ENCODE measurements at places on chromosomes 1 and 21.

- DNase-seq: no peak
Measured at GRCh38 chr1:36387141-36387949, 1.6 kb upstream of the STK40 start.

DNA sequence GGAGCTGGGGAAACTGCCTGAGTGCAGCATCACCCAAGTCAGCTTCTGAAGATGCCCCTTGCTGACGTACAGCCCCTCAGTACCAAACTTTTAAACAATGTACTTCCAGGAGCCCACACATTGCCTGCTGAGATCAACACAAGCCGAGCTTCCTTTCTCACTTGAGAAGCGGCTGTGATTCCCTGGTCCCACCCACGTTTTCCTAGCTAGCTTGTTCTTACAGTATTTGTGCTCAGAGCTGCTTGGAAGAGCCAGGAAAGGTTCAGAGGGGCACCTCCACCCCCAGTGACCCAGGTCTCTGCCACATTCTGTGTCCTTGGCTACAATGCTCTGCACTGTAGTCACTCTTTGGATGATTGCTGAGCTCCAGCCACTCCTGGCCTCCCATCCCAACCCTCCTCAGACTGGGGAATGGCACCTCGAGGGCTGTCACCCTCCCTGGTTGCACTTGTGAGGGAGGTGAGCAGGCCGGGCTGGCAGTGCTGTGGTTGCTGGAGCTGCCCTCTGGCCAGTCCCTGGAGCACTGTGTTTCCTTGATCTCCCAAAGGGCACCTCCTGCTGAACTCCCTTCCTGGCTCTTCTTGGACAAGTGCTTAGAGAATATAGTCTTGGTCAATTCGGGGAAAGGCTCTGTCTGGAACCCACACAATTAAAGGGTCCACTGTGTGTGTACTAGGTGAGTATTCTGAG is 355.1 kb downstream of the AJAP1 start:
- DNase-seq: no peak

DNA sequence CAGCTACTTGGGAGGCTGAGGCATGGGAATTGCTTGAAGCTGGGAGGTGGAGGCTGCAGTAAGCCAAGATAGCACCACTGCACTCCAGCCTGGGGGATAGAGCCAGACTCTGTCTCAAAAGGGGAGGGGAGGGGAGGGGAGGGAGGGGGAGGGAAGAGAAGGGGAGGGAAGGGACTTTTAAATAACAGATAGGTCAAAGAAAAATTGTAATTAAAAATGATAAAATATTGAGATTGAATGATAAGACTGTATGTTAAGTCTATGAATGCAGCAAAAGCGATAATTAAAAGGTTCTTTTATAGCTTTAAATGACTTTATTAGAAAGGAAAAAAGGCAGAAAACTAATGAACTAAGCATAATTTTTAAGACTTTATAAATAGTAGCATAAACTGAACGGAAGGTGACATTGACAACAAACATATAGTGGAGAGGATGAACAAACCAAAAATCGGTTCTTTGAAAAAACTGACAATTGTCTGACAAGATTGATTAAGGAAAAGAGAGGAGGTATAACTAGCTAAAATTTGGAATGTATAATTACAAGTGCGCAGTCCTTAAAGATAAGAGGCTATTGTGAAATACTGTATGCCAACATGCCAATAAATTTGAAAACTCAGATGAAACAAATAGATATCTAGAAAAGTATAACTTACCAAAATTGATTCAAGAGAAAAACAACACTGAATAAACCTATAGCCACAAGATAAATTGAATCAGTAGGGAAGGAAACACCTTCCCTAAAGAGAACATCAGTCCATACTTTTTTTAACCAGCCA is 8.4 kb downstream of the SPOCD1 start:
- no peak for DNase-seq

GRCh38 chr1:40690771-40691537 is 550 bp upstream of the NFYC start:
- DNase-seq: no peak

GRCh38 chr1:217660353-217661062 is 29.4 kb downstream of the SPATA17 start:
- no peak for DNase-seq

DNA sequence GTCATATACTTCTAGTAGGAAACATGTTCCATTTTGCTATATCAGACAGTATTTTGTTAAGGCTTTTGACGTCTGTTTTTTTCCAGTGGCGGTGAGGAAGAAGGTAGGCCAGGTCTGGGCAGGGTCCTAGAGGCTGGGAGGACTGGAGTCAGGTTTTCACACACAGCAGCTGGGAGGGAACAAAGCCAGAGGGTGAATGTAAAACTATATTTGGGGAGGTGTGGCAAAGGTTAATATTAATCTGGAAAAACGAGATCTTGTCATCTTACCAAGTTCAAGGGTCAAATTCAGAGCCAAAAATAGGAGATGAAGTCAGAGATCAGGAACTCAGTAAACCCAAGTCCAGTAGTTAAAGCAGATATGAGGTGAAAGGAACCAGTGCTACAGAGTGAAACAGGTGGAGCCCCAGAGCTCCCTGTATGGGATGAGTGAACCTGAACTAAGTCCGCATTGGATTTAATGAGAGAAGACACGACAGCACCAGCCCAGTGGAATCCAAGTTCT is 10.7 kb upstream of the OTUD7B start:
- DNase-seq: no peak

- DNase-seq: no peak
Measured at GRCh38 chr1:31054958-31055481, 10.5 kb downstream of the PUM1 start.

DNA sequence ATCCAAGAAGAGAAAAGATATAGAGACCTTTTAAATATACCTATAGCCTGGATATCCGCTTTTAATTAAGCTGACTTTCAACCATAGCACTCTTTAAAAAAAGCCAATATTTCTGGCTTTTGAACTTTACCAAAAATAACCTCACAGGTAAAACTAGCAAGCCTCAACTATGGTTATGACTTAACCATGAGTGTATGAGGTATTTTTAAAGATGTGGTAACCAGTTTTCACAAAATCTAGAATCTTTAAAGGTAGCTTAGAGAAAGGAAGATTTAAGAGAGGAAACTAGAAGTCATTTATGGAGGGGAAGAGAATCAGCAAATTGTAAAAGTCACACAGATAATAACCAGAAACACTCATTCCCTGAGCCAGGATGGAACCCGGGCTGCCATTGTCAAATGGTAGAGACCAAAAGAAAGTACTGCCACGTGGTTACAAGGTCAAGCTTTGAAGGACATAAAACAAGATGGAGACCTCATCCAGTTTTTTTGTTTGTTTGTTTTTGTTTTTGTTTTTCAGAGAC is 288.4 kb upstream of the RGS18 start:
- DNase-seq: no peak
